Activated naive CD4-positive, alpha-beta T cell treated with Interleukin-2 at 50 U/mL for 16 hours (primary cell): ENCODE measurements at places on chromosomes 3 and 15.

DNA sequence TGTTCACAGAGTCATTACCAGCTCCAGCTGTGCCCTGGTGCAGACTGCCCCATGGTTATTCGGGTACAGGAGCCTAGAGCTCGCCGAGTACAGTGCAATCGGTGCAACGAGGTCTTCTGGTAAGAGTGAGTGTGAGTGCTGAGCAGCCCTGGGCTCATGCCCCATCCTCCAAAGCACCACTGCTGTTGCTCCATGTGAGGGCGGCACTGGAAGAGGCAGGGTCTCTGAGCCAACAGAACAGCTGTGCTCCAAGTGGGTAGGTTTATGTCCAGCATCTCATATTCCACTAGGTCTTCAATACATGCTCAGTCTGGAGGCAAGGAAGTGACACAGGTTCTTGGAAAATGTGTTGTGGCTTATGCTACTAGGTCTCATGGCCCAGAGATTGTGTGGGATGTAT lies 19.5 kb upstream of the P4HTM start:
- DNase-seq, result no peak

DNA sequence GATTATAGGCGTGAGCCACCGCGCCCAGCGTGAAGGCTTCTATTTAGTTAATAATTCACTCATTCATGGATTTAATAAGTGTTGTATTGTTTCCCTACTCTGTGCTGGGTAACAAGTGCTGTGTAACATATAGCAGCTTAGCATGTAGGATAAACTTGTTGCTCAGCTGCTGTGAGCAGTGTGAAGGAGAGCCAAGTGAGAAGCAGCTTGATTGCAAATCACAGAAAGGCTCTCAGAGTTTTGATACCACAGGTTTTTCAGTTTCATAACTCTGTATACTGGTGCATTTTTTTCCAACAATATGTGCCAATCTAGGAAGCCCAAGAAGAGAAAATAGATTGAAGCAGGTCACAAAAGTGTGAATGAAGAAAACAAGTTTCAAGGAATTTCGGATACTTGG lies 48.4 kb downstream of the AGTR1 start:
- DNase-seq, result no peak

DNA sequence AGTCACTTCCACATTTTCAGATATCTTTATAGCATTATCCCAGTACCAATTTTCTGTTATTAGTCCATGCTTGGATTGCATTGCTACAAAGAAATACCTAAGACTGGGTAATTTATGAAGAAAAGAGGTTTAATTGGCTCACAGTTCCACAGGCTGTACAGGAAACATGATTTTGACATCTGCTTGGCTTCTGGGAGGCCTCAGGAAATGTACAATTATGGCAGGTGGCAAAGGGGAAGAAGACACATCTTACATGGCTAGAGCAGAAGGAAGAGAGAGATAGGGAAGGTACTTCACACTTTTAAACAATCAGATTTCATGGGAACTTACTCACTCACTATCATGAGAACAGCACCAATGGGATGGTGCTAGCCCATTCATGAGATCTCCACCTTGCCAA lies 172.3 kb upstream of the GPR149 start:
- no peak for DNase-seq

DNA sequence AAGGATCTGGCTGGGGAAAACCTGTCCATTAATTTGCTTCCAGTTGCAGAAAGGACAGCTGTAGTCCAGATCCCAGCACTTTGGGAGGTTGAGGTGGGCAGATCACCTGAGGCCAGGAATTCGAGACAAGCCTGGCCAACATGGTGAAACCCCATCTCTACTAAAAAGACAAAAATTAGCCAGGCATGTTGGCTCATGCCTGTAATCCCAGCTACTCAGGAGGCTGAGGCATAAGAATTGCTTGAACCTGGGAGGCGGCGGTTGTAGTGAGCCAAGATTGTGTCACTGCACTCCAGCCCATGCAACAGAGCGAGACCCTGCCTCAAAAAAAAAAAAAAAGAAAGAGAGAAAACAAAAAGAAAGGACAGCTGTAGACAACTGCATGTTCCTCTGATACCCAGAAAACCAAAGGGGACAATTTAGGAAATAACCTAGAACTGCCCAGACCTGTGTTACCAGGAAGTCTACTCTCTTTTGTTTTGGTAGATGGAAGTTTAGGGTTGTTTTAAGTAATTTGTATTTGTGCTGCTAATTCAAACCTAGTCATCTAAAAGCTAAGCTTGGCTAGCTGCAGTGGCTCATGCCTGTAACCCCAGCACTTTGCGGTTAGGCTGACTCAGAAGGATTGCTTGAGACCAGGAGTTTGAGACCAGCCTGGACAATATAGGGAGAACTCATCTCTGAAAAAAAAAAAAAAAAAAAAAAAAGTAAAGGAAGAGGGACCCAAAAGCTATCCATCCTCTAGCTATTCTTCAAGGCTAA lies 22.7 kb downstream of the EXD1 start:
- DNase-seq, result no peak

DNA sequence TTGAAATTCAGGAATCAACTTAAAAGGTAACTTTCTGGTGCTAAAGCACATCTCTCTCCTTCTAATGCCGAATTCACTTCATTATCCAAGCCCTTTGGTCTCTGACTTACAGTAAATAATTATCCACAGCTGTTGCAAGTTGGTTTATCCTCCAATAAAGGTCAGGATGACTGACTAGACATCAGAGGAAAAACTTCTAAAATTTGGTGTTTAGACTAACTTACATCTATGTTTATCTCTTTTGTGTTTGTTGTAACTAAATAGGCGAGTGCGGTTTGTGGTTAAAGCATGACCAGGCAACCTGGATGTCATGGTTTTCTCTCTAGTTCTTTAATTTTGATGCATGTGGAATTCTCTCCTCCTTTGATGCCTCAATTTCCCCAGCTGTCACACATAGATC lies 237.4 kb upstream of the LRTM1 start:
- no peak for DNase-seq

DNA sequence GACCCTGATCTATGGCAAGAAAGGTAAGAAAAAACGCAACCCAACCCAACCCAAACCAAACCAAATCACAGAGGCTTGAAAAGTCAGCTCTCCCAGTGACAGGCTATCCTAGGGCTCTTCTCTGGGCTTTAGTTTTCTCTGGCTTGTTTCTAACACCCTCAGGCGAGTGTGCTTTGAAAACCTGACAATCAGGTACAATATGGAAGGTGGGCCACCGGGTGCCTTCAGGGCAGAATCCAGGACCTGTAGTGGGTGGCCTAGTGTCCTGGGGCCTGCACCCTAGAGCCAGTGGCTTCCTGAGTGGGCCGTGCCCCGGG lies 46.8 kb downstream of the BHLHE40 start:
- DNase-seq, result no peak

GRCh38 chr15:51331141-51331540 lies 7.3 kb downstream of the CYP19A1 start:
- no peak for DNase-seq

GRCh38 chr3:19190602-19191001 lies 42.3 kb downstream of the KCNH8 start:
- no peak for DNase-seq

DNA sequence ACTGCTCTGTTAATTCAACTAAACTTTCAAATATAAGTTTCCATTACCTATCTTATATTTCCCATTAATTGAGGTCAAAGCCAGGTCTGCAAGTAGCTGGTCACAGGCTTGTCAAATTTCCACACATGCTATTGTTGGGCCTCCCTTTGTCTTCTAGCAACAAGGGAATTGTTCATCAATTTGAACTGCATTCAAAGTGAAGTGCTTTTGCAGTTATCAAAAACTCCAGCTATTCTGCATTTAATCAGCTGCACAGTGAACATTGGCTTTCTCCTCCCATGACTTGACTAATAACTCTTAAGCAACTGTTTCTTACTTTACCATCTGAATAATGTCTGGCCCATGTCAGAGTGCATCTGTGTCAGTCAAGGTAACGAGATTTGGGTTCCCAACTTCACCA lies 198.4 kb downstream of the KCNH8 start:
- no peak for DNase-seq
